ENCODE measurements at places on chromosomes 5 and 9.

- DNase-seq = peak; percentile 2
These were observed at the start of gene EMB for GRCh38 chr5:50440651-50441492. EMB (minus strand) TSS chr5:50441288; CDS start chr5:50441151, 137 bp downstream.

DNA sequence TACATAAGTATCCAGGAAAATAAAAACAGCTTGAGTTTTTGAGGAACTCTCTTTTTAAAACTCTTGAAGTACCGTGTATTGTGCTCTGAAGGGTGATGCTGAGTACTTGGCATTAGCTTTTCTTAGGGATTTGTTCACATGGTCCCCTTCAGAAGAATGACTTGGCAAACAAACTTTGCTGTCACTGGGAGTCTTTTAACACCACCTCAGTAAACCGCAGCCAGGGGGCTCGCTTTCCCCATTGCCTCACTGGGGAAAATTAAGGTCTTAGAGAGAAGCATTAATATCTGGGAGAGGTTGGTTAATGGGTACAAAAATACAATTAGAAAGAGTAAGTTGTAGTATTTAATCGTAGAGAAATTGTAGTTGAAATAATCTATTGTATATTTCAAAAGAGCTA is 105.9 kb upstream of the DAP start:
- DNase-seq = no peak

- DNase-seq = no peak
These were observed 874.3 kb upstream of the DMAC1 start for GRCh38 chr9:8673830-8674229.

DNA sequence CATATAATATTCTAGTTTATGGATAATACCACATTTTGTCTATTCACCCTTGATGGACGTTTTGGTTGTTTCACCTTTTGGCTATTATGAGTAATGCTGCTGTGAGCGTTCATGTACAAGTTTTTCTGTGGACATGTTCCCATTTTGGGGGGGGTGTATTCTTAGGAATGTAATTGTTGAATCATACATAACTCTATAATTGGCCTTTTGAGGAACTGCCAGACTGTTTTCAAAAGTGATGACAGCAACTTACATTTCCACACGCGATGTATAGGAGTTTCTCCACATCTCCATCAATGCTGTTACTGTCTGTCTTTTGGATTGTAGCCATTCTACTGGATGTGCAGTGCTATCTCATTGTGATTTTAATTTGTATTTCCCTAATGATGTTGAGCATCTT is 69.8 kb downstream of the SLC46A2 start:
- peak; percentile 85 for DNase-seq

GRCh38 chr9:94029932-94030317 is 54.3 kb upstream of the PTPDC1 start:
- no peak for DNase-seq

- no peak for DNase-seq
These were observed 6.8 kb upstream of the MRPS30 start for GRCh38 chr5:44801992-44802391.

GRCh38 chr5:143156572-143156971 is 246.9 kb downstream of the NR3C1 start:
- DNase-seq = peak; percentile 81

GRCh38 chr5:62722360-62722759 is 143.7 kb downstream of the LRRC70 start:
- DNase-seq = no peak

- no peak for DNase-seq
These were observed 78.4 kb downstream of the MACIR start for GRCh38 chr5:103336941-103337340.

DNA sequence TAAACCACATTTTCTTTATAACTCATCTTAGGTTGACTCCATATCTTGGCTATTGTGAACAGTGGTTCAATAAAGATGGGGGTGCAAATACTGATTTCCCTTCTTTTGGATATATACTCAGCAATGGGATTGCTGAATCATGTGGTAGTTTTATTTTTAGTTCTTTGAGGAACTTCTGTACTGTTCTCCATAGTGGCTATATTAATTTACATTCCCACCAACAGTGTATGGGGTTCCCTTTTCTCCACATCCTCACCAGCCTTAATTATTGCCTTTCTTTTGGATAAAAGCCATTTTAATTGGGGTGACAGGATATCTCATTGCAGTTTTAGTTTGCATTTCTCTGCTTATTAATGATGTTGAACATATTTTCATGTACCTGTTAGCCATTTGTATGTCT is 107.7 kb upstream of the EQTN start:
- DNase-seq = no peak

GRCh38 chr5:83006683-83007283 is 70.4 kb downstream of the TMEM167A start:
- no peak for DNase-seq

DNA sequence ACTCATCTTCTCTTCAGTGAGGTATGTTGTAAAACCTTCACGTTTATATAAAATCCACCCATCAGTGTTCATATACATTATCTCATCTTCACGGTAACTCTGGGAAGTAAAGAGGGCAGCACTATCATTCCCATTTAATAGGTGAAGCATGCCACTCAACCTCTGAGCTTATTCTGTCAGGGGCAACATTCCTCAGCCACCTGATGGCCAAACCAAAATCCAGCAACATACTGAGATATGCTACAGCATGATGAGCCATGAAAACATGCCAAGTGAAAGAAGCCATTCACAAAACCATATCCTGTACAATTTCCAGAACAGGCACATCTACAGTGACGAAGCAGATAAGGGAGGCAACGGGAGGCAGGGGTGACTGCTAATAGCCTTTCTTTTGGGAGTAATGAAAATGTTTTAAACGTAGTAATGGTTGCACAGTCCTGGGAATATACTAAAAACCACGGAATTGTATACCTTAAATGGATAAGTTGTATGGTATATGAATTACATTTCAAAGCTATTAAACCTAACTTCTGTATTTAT is 167.4 kb downstream of the TSSK1B start:
- no peak for DNase-seq

GRCh38 chr9:107805201-107805600 is 315.6 kb upstream of the KLF4 start:
- no peak for DNase-seq

DNA sequence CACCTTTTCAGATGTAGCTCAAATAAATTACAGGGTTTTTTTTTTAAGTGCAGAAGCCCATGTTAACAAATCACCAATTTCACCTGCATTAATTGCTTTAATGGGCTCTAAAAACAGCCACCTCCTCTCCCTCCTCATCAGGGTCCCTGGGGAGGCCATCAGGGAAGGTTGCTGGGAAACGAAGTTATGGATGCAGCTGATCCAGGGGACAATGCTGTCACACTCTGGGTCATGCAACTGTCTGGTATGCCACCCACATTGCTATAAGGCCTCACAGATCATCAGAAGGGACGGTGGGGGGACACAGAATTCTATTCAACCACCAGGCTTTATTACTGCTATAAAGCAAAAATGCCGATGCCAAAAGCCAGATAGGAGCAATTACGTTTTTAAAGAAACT is 9.3 kb downstream of the WHRN start:
- DNase-seq = no peak
